ENCODE measurements at places on chromosomes 7 and 10. TPM values are rescaled to one million over a fixed set of nuclear protein-coding genes. Genes with fewer than 3 reads are reported as not detected.

ABCA13 gene
- total RNA-seq: 0.04 TPM

- DNase-seq: no peak
These were observed 646.2 kb upstream of the GRM3 start for GRCh38 chr7:85997515-85997914.

PAPOLB gene
- 0.22 TPM for total RNA-seq

DNA sequence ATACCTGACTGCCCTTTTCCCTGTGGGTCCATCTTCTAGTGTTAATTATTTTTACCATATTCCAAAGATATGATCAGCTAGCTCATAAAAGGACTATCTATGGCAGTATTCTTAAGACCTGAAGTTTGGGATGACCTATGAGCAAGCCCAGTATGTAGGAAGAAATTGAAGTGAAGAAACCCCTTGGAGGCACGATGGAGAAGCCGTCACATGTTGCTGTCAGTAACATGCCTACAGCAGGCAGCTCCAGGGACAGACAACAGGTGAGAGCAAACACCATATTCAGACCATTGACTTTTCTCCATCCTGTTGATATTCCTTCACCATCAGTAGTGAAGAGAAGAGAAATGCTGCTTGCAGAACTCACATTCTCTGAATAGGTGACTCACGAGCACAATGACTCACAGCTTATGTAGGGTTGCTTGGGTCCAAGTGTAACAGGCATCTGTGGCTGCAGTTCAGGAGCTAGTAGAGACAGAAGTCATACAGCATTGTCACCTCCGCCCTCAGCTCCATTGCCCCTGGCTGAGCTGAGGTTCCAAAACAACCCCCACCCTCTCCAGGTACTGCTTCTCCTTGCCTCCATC lies 8.4 kb upstream of the LYZL2 start:
- no peak for DNase-seq

- no peak for DNase-seq
These were observed 139.4 kb downstream of the DNAJB6 start for GRCh38 chr7:157476201-157476600.

CHRM2 gene
- 0.18 TPM for total RNA-seq

DNA sequence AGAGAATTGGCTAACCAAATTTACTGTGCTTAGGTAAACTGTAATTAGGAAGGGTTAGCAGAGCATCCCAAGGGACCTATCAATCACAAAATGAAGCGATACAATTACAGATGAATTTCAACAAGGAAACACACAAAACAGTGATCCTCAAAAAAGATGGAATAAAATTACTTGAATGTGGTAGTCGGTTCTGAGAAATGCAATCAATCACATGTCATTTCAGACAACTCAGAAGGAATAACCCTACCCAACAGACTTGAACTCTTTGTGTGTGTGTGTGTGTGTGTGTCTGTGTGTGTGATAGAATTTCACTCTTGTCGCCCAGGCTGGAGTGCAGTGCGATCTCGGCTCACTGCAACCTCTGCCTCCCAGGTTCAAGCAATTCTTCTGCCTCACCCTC lies 43.5 kb downstream of the ST8SIA6 start:
- DNase-seq: no peak

CUEDC2 gene
- 44.9 TPM for total RNA-seq

SLC26A5 gene
- not detected for total RNA-seq

GRCh38 chr7:151018421-151019129 lies 5.7 kb downstream of the ATG9B start:
- DNase-seq: peak; percentile 46

SNX10 gene
- 1.2 TPM for total RNA-seq

ELFN1 gene
- total RNA-seq: 4.4 TPM

- DNase-seq: peak; percentile 13
These were observed at the start of gene ZNF804B for GRCh38 chr7:88759230-88760135. Gene ZNF804B, plus strand, starts transcription at chr7:88759700. Its CDS starts 277 bp downstream, at chr7:88759977.

DNA sequence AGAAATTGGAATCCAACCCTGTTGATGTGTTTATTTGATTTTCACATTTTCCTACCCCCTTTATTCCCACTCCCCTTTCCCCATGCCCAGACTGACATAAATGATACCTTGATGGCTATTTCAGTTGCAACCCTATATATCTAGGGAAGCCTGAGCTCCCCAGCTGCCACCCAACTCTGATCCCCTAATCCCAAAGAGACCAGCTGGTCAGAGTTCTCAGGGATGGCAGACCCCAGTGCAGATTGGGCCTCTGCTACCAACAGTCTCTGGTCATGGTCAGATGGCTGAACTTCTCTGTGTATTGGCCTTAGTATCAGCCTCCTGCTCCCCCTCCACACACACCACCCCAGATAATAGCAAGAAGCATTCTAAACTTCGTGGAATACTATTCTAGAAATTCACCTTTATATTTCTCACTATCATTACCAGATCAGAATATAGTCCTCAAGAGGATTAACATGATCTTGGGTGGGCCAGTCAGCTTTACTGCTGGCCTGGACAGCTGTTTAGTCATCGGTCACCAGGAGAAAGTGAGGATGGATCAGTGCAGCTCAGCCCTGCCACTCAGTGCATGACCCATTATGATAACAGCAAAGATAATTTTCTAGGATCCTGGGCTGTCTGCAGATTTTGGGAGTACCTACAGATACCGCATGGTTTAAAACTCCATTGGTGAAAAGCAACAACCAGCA lies 24.5 kb upstream of the BTRC start:
- DNase-seq: peak; percentile 29

- no peak for DNase-seq
These were observed 162.0 kb downstream of the IQUB start for GRCh38 chr7:123372368-123372767.
